Amniotic stem cell (primary cell): ENCODE measurements at places on chromosomes 12 and 14.

DNA sequence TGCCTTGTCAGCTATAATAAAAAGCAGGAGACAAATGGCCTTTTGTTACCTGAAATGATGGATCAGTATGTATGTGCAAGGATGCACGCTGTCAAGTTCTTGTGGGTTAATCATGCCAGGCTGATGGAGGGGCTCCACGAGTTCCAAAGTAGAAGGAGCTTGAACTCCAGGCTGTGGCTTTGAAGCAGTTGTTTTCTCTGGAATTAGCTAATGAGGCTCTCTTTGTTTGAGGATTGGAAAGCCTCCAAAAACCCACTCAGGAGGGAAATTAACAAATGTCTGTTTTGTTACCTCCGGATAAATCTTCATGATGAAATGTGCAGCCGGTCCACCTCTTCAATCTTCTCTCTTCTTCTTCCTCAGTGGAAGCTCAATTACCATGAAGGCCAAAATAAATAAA lies 605.5 kb downstream of the DIO2 start:
- DNase-seq = no peak

DNA sequence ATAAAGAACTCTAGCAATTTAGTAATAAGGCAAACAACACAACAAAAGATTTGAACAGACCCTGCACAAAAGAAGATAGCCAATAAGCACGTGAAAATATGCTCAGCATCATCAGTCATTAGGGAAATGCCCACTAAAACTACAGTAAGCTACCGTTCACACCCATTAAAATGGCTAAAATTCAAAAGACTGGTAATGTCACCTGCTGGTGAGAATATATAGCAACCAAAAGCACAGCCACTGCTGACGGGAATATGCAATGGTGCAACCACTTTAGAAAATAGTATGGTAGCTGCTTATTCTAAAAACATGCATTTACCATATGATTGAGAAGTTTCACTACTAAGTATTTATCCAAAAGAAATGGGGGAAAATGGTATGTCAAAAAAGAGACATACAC lies 74.9 kb downstream of the DPF3 start:
- DNase-seq = no peak

GRCh38 chr14:24806061-24806678 lies 172.2 kb upstream of the GZMB start:
- peak; percentile 39 for DNase-seq

DNA sequence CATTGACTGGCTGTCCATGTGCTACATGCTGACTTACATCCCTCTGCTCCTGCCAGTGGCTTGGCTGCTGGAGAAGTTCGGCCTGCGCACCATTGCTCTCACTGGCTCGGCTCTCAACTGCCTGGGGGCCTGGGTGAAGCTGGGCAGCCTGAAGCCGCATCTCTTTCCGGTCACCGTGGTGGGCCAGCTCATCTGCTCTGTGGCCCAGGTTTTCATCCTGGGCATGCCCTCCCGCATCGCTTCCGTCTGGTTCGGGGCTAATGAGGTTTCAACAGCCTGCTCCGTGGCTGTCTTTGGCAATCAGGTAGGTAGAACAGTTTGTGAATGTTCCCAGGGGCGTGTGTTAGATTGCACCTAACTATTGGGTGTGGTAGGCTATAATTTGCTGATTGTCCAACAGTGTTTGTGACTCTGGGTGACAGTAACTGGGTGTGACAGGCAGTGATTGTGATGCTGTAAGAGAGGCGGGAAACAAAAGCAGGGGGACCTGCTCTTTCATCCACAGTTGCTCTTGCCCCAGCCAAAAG lies 981 bp downstream of the FLVCR2 start:
- no peak for DNase-seq

GRCh38 chr12:56988207-56988739 lies 18.1 kb downstream of the ZBTB39 start:
- no peak for DNase-seq

GRCh38 chr12:39125566-39125965 lies 220.2 kb upstream of the CPNE8 start:
- DNase-seq = no peak

GRCh38 chr14:29982171-29982570 lies 54.5 kb upstream of the PRKD1 start:
- no peak for DNase-seq

GRCh38 chr14:29536886-29537511 lies 390.6 kb downstream of the PRKD1 start:
- no peak for DNase-seq

DNA sequence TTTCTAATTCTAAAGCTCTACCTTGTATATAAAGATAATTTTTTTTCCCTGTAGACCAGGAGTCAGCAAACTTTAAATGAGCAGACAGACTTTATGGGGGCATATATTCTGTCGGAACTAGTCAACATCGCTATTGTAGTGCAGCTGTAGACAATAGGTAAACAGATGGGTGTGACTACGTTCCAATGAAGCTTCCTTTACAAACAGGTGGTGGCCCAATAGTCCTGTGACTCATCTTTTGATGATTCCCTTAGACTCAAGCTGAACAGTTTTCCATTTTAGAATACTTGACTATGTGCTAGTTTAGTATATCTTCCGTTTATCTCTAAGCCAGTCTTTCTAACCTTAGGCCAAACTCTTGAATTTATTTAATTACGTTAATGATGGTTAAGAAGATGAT lies 16.3 kb downstream of the MUCL1 start:
- no peak for DNase-seq

- peak; percentile 30 for DNase-seq
Measured at GRCh38 chr12:31491841-31492598, 98.9 kb downstream of the DENND5B start.

GRCh38 chr12:10186299-10186698 lies 7.5 kb downstream of the TMEM52B start:
- DNase-seq = no peak

GRCh38 chr14:68247274-68247673 lies 427.7 kb downstream of the RAD51B start:
- no peak for DNase-seq

DNA sequence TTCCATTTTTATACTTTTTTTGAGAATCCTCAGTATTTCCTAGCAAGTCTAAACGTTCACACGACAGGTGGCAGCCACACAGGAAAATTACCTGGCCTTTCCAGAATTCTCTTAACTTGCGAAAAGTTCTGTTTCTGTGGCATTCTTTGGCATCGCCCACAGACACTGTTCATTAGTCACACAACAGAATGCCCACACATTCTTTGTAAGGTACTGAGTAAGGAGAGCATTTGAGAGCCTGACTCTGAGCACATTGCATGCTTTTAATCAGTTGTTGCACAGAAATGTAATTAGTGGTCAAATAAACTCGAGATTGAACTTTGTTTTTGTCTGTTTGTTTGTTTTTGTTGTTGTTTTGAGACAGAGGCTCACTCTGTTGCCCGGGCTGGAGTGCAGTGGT lies 52.4 kb downstream of the LMNTD1 start:
- DNase-seq = no peak

DNA sequence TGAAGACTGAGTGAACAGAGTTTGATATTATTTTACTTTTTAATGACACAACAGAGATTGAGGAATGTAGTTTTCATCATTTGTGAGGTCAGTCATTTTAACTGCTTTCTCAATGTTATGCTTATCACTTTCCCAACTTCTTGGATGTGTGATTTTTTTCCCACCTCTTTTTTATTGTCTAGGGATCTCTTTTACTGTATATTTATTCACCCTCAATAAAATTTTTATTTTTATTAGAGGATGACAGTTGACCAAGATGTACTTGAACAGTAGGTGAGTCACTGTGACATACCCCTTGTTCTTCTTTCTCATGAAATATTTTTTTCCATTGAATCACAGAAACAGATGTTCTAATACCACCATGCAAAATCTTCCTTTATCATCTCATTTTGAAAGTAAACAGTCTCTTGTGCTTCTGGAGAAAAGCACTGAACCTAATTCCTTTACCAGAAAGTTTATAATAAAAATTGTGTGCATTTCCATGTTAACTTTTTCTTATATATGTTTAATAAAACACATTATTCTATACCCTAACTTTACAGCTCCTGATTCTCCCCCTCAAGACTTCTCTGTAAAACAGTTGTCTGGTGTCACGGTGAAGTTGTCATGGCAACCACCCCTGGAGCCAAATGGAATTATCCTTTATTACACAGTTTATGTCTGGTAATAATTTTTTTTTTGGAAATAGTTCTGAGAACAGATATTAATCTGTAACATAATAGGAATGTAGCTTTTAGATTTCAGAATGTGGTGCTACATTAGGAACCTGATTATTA lies 65.9 kb downstream of the PTPRQ start:
- no peak for DNase-seq

- DNase-seq = peak; percentile 69
Measured at GRCh38 chr12:6092784-6093722, 31.4 kb downstream of the VWF start.

DNA sequence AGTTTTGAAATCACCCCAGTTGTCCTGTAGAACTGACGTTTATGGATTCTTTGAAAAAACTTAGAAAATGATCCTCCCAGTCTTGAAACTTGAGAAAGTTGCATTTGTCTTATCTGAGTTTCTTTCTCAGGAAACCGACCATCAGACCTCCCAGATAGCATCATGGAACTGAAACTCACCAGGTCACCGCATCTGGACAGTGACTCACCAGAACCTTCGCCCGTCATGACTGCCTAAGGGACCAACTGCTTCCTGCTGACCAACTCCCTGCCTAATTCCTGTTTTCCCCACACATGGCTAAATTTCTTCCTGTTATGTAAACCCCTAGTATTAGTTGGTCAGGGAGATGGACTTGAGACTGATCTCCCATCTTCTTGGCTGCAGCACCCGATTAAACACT lies 175.7 kb downstream of the RIMBP2 start:
- no peak for DNase-seq

- no peak for DNase-seq
Measured at GRCh38 chr12:47801170-47801903, 18.4 kb downstream of the HDAC7 start.

- no peak for DNase-seq
Measured at GRCh38 chr12:54341378-54342300, 16.7 kb downstream of the COPZ1 start.

- no peak for DNase-seq
Measured at GRCh38 chr12:62686938-62687337, 220.3 kb downstream of the MON2 start.

DNA sequence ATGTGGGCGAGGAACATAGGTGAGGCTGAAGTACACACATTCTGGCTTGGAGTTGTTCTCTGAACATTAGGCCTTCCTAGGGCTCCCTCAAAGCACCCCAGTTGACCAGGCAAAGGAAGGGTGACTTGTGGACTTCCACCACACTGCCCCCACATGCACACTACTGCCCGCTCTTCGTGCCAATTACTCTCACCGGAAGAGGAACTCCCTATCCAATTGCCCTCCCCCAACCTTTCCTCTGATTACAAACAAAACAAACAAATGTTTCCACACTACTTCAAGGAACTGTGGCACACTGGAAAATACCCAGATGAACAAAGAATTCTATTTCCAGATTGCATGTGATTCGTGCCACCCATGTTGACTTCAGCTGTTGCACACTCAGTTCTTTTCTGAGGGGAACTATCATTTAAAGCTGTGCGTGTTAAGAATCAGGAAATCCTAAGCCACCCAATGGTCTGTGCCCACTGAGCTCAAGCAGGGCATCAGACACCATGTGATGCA lies 139.3 kb downstream of the SSPN start:
- DNase-seq = no peak

DNA sequence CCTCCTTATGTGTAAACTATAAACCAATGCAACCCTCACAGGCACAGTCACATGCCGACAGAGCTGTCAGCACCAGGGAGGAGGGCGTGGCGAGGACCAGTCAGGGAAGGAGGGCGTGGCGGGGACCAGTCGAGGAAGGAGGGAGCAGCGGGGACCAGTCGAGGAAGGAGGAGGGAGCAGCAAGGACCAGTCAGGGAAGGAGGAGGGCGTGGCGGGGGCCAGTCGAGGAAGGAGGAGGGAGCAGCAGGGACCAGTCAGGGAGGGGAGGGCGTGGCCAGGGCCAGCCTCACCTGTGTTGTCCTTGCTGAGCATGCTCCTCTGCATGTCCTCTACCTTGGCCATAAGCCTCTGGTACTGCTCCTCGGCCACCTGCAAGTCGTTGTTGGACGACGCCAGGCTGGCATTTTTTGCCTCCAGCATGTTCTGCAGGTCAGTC lies 24.2 kb downstream of the GOLGA3 start:
- no peak for DNase-seq

GRCh38 chr12:84016956-84017355 lies 895.6 kb downstream of the SLC6A15 start:
- no peak for DNase-seq

GRCh38 chr12:108857158-108857407 lies 300 bp downstream of the SSH1 start:
- no peak for DNase-seq

- peak; percentile 49 for DNase-seq
Measured at GRCh38 chr12:110269622-110270124, 11.4 kb upstream of the ATP2A2 start.

- DNase-seq = no peak
Measured at GRCh38 chr12:117538926-117539325, 177.5 kb upstream of the NOS1 start.

GRCh38 chr12:81683881-81684280 lies 75.3 kb downstream of the PPFIA2 start:
- DNase-seq = no peak

- no peak for DNase-seq
Measured at GRCh38 chr12:26128168-26128567, 3.3 kb upstream of the BHLHE41 start.

- DNase-seq = no peak
Measured at GRCh38 chr14:54310151-54310850, 86.5 kb upstream of the CDKN3 start.

GRCh38 chr14:69624136-69624535 lies 12.7 kb downstream of the SUSD6 start:
- DNase-seq = no peak

- DNase-seq = no peak
Measured at GRCh38 chr12:119687406-119687805, 19.5 kb downstream of the PRKAB1 start.

- no peak for DNase-seq
Measured at GRCh38 chr12:123395236-123395635, 11.3 kb downstream of the KMT5A start.

DNA sequence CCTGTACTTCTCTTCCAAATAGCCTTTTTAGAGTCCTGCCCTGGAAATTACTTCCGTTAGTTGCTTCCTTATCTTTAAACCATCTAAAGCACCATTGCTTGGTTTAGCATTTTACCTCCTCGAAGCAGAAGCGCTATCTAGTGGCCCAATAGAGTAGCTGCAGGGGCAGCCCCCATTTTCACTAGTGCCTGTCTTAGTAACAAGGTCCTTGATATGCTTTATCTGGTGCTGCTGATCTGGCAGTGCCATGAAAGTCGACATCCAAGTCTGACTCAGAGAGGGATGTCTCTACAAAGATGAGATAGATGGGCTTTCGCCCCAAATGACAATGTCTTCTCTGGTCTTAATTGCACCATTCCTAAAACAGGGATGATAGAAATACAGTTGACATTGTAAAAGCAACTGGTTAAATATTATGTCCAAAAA lies 25.0 kb upstream of the CIT start:
- peak; percentile 51 for DNase-seq

DNA sequence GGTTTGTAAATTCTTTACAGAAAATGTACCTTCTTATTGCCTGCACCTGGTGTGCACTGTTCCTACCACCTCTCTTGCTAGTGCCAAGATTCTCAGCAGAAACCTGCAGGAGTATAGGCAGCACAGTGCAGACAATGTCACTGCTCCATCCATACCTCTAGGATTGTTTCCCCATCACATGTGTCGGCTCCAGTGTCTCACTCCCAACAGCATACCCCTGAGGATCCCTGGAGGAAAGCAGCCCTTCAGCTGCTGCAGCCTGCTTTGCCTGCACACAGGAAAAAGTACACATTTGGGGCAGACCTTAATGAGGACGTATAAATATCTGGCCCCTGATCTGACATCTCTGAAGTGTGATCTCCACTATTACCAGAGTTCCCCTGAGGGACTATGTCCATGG lies 235.5 kb downstream of the MDGA2 start:
- DNase-seq = no peak

- DNase-seq = no peak
Measured at GRCh38 chr14:81401420-81402122, 1.4 kb upstream of the STON2 start.
